ENCODE measurements at places on chromosomes 5 and 9. TPM values are rescaled to one million over a fixed set of nuclear protein-coding genes. Genes with fewer than 3 reads are reported as not detected.

Gene BARHL1
- total RNA-seq, result not detected

DNA sequence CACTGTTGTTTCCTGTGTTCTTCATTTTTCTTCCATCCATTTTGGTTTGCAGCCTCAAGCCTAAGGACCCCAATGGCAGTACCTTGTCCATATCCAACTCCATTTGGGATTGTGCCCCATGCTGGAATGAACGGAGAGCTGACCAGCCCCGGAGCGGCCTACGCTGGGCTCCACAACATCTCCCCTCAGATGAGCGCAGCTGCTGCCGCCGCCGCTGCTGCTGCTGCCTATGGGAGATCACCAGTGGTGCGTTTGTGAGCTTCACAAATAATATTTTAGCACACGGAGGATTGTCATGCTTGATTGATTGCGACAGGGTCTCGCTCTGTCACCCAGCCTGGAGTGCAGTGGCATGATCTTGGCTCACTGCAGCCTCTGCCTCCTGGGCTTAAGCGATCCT, 136.8 kb downstream of the TLE4 start:
- no peaks in the 10 kb centered on the region for H3K4me1 ChIP-seq
- no peak overlapping the region for H3K27ac ChIP-seq
- peaks cover 76% of the 10 kb centered on the region for H3K36me3 ChIP-seq

DNA sequence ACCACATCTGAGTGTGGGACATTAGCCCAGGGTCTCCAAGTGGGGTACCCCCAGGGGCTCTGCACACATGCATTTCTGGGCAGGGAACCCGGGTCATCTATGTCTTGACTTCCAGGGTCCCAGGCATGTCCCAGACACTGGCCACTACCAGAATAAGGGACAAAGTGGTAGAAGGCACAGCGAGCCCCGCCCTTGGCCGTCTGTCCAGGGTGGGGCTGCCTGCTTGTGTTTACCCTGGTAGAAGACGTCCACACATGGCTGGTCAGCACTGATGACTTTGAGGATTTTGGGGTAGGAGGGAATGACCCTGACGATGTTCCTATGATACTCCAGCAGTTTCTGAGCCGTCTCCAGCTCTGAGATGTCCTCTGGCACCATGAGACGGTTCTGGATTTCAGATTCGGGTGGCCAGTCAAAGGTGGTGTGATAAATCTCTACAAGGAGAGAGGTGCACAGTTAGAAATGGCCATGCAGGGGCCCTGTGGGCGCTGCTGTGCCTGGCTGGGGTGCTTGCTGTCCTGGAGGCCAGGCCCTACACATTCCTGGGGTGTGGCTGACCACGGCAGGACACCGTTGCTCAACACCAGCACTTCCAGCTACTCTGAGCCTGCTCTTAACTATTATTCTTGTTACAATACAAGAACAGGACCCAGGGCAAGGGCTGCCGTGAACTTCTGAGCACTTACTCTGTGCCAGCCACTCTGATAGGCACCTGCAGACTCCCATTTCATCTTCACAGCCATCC, 51.3 kb downstream of the AK8 start:
- no peaks in the 10 kb centered on the region for H3K36me3 ChIP-seq
- H3K27ac ChIP-seq, result no peak overlapping the region
- H3K4me1 ChIP-seq, result peaks cover 14% of the 10 kb centered on the region
- H3K4me3 ChIP-seq, result no peak overlapping the region

- no peak overlapping the region for H3K27ac ChIP-seq
- no peaks in the 10 kb centered on the region for H3K4me1 ChIP-seq
- H3K27me3 ChIP-seq, result no peaks in the 10 kb centered on the region
- no peak overlapping the region for H3K4me3 ChIP-seq
Measured at GRCh38 chr5:98796197-98796972, 22.9 kb downstream of the RGMB start.

GRCh38 chr5:175798626-175799025, 72.8 kb upstream of the CPLX2 start:
- H3K4me1 ChIP-seq, result peaks cover 16% of the 10 kb centered on the region
- no peak overlapping the region for H3K27ac ChIP-seq
- no peak overlapping the region for H3K4me3 ChIP-seq
- peaks cover 9% of the 10 kb centered on the region for H3K27me3 ChIP-seq

- H3K4me3 ChIP-seq, result no peak overlapping the region
- no peaks in the 10 kb centered on the region for H3K27me3 ChIP-seq
- H3K36me3 ChIP-seq, result no peaks in the 10 kb centered on the region
- peaks cover 41% of the 10 kb centered on the region for H3K4me1 ChIP-seq
- H3K27ac ChIP-seq, result no peak overlapping the region
Measured at GRCh38 chr9:38004809-38005560, 64.0 kb downstream of the SHB start.

Gene ENTPD2
- not detected for total RNA-seq

GRCh38 chr5:140145256-140145655, 19.5 kb downstream of the IGIP start:
- H3K4me3 ChIP-seq, result no peak overlapping the region
- peaks cover 25% of the 10 kb centered on the region for H3K4me1 ChIP-seq
- H3K27ac ChIP-seq, result no peak overlapping the region
- no peaks in the 10 kb centered on the region for H3K36me3 ChIP-seq
- DNase-seq, result no peak
- peaks cover 31% of the 10 kb centered on the region for H3K27me3 ChIP-seq

- no peaks in the 10 kb centered on the region for H3K36me3 ChIP-seq
- H3K4me1 ChIP-seq, result no peaks in the 10 kb centered on the region
- no peak for DNase-seq
- H3K4me3 ChIP-seq, result no peak overlapping the region
- no peaks in the 10 kb centered on the region for H3K27me3 ChIP-seq
- H3K27ac ChIP-seq, result no peak overlapping the region
Measured at GRCh38 chr5:108432024-108432423, 50.1 kb upstream of the FBXL17 start.

DNA sequence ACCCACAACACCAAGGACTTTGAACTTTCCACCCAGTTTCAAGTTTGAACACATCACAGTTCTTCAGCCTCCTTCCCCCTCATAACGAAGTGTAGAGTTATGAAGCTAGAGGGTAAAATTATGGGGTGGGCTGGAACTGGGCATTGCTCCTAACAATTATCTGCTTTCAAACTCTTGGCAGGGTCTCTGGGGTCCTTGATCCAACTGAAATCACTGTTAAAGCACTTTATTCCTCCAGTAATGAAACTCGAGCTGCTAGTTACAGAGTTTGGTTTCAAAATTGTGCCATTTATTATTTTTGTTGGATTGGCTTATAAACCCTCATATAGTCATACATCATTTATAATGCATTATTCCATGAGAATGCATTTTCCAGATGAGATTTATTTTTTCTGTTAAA, 158.5 kb downstream of the RGS3 start:
- no peaks in the 10 kb centered on the region for H3K36me3 ChIP-seq
- peaks cover 29% of the 10 kb centered on the region for H3K27me3 ChIP-seq
- no peaks in the 10 kb centered on the region for H3K4me1 ChIP-seq
- no peak overlapping the region for H3K4me3 ChIP-seq

Gene LECT2
- not detected for total RNA-seq

Gene C5orf52
- not detected for total RNA-seq

DNA sequence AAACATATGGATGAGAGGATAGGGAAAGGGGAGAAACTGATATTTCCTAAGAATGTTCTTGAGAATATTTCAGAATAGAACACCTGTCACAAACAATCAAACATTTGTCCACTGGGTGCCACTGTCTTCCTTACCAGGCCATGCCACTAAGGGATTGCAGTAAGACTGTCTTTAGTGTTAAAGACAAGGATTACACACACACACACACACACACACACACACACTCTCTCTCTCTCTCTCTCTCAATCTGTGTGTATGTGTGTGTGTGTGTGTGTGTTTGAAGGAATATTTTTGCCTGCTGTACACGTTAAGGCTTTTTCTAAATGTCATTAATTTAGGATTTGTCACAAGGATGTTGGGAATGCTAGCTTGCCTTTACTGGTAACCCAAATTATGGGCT, 54.4 kb downstream of the CCDC192 start:
- no peak overlapping the region for H3K4me3 ChIP-seq
- no peaks in the 10 kb centered on the region for H3K36me3 ChIP-seq
- DNase-seq, result no peak
- H3K27me3 ChIP-seq, result peaks cover 2% of the 10 kb centered on the region

GRCh38 chr9:124654431-124654830, 116.7 kb downstream of the NR6A1 start:
- H3K36me3 ChIP-seq, result no peaks in the 10 kb centered on the region
- no peak overlapping the region for H3K4me3 ChIP-seq
- no peak overlapping the region for H3K27ac ChIP-seq
- no peak for DNase-seq
